ENCODE measurements at places on chromosomes 12 and 14. TPM values are rescaled to one million over a fixed set of nuclear protein-coding genes. Genes with fewer than 3 reads are reported as not detected.

The KRT83 gene
- not detected for polyA plus RNA-seq

The CISTR gene
- not detected for polyA plus RNA-seq

The PSMC6 gene
- 226 TPM for polyA plus RNA-seq

The EML5 gene
- polyA plus RNA-seq: 1.8 TPM

The ABCC9 gene
- 2.1 TPM for polyA plus RNA-seq

The KRT6A gene
- 0.24 TPM for polyA plus RNA-seq

The CCDC197 gene
- not detected for polyA plus RNA-seq

The SSTR1 gene
- 0.08 TPM for polyA plus RNA-seq

The NPFF gene
- polyA plus RNA-seq: not detected

The SYCP3 gene
- 0.37 TPM for polyA plus RNA-seq

The RHOJ gene
- polyA plus RNA-seq: 8.5 TPM

The HECTD4 gene
- 18.6 TPM for polyA plus RNA-seq

The MOK gene
- polyA plus RNA-seq: 54.4 TPM
